ENCODE measurements at places on chromosomes 3 and 15.

- peak; percentile 87 for DNase-seq
Observed at GRCh38 chr15:85761635-85762034, 33.1 kb downstream of the KLHL25 start.

DNA sequence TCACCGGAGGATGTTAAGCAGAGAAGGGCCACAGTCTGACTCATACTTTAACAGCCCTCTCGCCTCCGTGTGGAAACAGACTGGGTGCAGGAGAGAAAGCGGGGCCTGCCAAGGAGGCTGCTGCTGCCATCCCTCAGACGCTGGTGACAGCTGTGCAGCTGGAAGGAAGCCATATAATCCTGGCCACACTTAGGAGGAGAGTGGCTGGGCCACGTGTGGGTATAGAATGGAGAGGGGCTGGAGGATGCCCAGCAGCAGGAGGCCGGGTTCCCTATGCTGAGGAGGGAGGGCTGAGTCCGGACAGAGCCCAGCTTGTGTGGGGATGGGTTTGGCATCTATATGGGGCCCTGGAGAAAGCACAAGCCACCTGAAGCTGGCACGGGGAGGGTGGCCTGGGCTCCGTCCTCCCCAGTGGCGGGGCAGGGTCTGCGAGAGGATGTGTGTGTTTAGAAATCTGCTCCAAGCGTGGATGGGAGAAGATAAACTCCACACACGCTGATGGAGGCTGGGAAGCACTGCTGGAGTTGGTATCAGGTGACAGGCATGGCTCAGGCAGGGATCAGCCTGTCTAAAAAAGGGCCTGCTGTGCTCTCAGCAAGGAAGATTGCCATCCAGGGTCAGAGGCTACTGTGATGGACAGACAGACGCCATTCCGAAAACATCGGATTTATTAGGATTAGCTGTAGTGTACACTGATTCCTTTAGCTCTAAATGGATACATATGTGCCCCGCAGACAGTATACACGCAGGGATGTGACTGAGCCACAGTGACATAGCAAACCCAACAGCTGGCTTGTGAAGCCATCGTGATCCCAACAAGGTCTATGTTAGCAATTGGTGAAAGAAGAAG lies 15.9 kb downstream of the ABTB1 start:
- DNase-seq: no peak

DNA sequence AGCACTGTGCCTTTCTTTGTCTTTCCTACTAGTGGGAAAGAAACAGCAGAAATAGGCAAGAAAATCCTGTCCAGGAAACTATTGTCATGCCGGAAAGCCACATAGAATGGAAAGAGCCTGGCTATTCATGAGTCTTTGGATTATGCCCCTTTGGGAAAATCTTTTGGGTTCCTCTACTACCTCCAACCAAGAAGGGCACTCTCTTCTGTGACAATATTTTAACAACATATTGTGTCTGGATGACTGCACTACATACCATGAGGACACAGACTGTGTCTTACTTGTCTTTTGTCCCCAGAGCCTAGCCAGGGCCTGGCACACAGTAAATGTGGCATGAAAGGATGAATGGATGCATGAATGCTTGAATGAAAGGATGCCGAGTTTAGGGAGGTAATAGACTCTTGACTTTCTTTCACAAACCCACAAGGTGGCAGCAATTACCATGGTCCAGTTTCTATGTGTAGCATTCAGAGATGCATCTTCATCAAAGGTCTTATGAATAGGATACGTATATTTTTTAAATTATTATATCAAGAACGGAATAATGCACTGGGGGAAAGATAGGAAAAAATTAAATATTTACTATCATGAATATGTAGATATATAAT lies 30.3 kb downstream of the ARL14 start:
- peak; percentile 5 for DNase-seq

GRCh38 chr3:133119176-133119575 lies 81.0 kb downstream of the TMEM108 start:
- DNase-seq: no peak

DNA sequence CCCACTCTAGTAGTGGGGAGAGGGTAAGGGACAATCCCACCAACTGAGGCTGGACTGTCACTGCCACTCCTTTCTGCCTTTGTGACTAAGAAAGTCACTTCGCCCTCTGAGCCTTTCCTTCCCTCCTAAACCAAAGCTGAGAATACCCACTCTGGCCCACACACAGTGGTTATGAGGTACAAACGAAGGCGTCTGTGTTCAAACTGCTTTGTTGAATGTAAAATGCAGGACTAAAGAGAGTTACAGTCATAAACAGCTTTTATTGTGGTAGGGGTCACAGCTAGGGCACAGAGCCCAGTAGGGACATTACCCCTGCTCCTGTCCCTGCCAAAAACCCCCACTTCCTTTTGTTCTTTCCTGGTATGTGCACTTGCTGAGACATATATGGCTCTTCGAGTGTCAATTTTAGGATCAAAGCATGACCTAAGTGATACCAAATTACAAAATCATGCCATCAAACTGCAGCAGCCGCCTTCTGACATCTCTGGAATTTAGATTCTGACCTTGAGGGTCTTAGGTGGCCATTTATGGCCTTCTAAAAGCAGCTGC lies 45.1 kb downstream of the CTDSPL start:
- DNase-seq: no peak

DNA sequence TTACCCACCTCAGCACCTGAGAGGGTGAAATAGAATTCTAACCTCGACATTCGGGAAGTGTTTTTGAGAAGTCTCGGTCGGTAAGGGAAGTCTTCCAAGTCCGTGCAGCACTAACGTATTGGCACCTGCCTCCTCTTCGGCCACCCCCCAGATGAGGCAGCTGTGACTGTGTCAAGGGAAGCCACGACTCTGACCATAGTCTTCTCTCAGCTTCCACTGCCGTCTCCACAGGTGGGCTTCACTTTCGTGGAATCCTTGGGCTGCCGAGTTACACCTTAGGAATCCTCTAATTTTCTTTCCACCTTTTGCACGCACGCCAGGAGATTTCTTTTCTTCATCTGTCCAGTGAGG lies 775 bp downstream of the CCNDBP1 start:
- DNase-seq: no peak

DNA sequence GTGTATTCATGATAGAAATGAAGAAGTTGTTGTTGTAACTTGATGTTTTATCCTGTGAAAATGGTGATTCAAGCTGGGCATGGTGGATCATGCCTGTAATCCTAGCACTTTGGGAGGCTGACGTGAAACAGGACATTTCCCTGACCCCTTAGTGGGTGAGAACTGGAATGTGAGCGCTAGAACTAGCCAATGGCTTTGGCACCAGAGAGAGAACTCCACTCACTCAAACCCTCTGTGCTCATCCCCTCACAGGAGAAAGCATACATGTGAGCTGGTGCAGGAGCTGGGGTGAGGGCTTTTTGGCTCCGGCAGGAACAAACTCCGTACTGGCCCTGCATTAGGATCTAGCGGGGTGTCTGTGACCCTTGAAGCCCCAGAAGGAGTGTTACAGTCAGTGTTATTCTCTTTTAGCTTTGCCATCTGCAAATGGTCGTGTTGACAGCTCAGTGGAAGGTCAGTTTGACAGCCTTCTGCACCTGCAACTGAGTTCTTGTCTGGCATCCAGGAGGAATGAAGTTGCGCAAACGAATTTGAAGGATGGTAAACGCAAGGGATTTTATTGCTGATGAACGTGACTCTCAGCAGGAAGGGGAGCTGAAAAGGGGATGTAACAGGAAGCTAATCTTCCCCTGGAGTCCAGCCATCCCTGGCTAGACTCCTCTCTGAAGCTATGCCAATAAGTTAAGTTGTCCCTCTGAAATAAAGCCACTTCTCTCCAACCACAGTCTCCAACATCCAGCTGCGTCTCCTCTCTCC lies 1016.6 kb upstream of the CADM2 start:
- no peak for DNase-seq

DNA sequence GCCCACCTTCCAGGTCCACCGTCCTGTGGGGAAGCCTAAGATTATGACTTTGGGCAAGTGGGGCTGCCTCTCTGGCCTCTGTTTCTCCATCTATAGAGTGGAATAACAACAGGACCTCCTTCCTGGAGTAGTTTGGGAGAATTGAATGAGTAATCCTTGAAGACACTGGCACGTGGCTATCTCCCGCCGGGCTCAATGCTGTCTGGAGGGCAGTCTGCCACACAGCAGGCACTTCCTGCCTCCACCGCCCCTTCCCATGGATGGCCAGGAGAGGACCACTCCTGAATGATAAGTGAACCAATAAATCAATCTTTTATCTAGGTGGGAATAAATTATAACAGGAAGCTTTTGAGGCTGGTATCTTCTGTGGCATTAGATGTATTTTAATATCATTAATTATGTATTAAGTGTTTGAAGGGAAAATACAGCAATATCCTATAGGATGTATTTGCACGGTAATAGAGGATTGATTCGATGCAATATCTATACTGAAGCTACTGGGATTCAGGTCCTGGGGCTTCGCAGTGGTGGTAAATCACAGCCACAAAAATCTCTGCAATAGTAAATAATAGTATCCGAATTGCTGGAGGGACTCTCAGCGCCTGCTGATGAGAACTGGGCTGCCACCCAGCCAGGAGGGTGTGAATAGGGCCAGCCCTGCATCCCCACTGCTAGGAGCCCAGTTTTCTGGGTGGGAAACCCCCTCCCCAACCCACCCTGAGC lies 15.9 kb downstream of the MEGF11 start:
- no peak for DNase-seq

- no peak for DNase-seq
Observed at GRCh38 chr3:70094197-70094596, 94.7 kb downstream of the SAMMSON start.

GRCh38 chr15:39321977-39322376 lies 258.9 kb upstream of the THBS1 start:
- no peak for DNase-seq
